SIG-M5 (cell line): ENCODE measurements at places on chromosomes 2 and 18.
A peak's percentile ranks its signal among the peaks of the same experiment; 100 is the strongest.

DNA sequence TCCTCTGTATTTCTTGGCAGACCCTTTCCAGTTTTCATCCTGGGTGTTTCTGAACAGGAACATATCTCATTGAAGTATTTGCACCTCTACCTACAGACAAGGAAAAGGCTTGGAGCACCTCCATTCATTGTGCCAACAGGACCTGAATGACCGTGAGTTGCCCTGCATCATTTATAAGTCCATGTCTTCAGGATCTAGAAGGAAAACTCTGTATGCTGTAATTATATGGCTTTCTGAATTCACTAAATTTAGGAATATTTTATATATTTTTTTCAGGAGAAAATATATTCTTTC, 402.3 kb upstream of the SLC14A2 start:
- DNase-seq: no peak

GRCh38 chr2:68231061-68231372, 21.3 kb downstream of the PPP3R1 start:
- no peak for DNase-seq

DNA sequence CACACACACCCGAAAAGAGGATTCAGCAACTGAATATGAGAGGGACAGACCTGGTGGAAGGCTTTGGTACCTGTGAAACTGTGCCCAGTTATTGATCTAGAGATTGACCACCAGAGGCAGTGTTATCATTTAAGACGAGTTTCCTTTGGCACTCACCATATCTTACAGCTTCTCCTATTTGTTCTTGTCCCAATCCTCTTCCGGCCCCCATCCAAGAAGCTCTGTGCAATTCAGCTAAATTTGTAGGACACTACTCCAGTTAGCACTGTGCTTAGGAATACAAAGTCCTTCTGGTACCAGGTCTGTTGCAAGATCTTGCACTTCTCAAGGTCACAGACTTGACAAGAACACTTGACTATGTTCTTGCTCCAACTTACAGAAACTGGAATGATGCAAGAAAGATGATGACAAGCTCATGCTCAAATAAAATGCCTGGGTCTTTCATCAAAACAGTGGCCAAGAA, 177.7 kb downstream of the TMEM247 start:
- DNase-seq: no peak

DNA sequence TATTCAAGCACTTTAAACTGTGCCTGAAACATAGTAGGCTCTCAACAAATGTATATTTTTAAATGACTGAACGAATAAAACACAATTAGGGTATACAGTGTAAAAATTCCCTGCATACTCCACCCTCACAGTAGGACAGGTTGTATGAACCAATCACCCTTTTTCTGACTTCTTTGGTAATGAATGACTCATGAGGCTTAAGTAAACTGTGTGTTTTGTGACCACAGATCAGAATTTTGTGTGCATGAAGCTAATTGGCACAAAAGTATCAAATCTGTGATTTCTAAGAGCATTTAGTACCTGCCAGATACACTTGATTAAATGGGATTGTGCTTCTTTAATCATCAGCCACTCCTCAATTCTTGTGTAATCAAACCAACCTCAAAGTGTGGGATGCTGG, 109.9 kb upstream of the MAP4K3 start:
- DNase-seq: no peak

- DNase-seq: no peak
Observed at GRCh38 chr18:21831413-21831831, 90.8 kb downstream of the MIB1 start.

- DNase-seq: no peak
Observed at GRCh38 chr2:68429311-68429826, 37.7 kb downstream of the FBXO48 start.

DNA sequence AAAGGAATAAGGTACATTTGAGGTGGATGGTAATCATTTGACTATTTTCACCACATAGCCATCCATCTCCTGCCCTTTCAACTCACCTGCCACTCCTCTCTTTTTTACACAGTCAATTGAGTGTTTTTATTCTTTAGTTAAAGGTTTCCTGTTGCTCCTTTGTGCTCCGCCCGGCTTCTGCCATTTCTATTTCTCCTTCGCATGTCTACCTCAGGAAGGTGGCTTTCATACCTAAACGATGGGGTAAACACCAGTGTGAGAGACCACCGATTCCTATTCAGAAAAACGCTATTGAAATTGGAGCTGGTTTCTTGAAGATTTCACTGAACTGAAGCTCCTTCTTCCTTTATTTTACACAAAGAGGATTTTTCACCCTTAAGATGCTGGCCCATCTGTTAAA, 1628.0 kb upstream of the PIK3C3 start:
- no peak for DNase-seq

- DNase-seq: no peak
Observed at GRCh38 chr18:7202169-7202568, 28.7 kb upstream of the LRRC30 start.

GRCh38 chr2:17084877-17085276, 419.2 kb upstream of the CYRIA start:
- no peak for DNase-seq

GRCh38 chr2:145802133-145802532, 1282.2 kb upstream of the ZEB2 start:
- DNase-seq: no peak

DNA sequence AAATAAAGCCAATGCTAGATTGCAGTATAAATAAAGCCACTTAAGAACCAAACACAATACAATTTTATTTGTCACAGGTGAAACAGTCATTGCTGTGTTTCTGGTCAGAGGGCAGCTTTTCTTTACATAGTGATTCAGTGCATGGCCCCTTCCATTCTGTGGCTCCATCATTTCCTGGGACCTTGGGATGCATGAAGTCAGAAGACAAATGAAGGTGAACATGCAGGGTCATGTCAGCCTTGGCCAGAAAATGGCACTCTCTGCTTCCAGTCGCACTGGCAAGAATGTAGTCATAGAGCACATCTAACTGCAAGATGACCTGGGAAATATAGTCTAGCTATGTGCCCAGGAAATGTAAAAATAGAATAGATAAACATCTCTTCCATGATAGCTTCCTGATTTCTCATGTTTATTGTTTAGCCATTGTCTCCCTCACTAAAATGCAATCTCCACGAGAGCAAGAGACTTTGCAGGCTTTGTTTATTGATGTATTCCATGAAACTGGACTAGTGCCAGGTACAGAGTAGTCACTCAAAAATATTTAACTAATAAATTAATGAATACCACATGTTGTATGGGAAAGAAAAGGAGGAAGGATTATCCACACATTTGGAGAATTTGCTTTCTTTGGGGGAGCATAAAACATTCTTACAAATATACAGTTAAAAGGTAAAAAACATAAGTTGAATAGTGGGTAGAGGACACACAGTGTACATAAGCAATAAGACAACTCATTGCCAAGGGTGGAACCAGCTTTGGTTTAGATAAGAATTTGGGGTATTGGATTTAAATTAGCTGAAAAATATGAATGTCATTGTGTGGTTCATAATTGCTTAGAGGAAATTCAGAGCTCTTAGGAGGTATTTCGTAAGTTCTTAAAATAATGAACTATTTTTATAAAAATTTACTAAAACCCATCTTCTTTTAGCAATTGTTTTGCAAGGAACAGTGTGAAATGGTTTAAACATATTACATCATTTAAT, 343.8 kb downstream of the PID1 start:
- DNase-seq: no peak

DNA sequence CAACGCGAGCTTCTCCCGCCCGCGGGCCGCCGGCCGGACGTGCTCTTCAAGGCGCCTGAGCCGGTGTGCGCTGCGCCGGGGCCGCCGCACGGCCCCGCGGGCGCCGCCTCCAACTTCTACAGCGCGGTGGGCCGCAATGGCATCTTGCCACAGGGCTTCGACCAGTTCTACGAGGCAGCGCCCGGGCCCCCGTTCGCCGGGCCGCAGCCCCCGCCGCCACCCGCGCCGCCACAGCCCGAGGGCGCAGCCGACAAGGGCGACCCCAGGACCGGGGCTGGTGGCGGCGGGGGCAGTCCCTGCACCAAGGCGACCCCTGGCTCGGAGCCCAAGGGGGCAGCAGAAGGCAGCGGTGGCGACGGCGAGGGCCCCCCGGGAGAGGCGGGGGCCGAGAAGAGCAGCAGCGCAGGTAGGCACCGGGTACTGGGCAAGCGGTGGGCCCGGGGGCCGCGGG, 676 bp downstream of the HOXD11 start:
- DNase-seq: no peak

- no peak for DNase-seq
Observed at GRCh38 chr2:226223704-226224103, 575.9 kb downstream of the IRS1 start.

DNA sequence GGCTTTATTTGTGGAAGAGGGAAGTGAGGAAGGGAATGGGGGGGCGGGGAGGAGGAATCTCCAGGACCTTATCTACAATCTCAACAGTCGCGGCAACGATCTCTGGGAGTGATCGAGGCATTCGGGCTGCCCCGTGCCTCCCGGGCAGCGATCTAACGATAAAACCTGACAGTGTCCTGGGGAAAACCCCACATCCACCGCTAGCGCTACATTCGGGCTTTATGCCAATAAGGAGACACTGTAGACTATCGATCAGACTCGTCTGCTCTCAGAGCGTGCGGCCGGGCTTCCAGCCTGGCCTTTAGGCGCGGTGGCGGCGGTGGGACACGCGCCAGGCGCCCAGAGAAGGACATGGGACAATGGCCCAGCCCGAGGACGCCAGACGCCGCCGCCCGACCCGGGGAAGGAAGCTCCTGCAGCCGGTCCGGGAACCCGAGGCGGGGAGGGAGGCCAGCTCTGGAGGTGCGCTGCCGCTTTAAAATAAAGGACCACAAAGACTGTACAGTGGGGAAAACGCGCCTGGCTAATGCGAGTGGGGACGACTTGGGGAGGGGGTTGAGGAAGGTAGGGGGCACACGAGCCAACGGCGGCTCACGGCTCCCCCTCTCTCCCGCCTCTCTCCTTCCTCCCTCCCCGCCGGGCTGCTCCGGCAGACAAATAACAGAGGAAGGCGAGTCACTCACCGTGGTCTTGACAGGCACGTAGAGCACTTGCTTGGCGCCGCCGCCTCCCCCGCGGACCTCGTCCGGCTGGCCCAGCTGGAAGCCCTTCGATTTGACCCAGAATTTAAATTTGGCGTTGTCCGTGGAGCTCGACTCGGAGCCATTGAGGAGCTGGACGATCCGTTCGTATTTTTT, 2.2 kb downstream of the NOL4 start:
- DNase-seq: no peak

GRCh38 chr18:57921708-57922107, 118.6 kb upstream of the ATP8B1 start:
- DNase-seq: peak; percentile 34

- peak; percentile 41 for DNase-seq
Observed at GRCh38 chr2:171390941-171391516, 42.8 kb downstream of the METTL8 start.

DNA sequence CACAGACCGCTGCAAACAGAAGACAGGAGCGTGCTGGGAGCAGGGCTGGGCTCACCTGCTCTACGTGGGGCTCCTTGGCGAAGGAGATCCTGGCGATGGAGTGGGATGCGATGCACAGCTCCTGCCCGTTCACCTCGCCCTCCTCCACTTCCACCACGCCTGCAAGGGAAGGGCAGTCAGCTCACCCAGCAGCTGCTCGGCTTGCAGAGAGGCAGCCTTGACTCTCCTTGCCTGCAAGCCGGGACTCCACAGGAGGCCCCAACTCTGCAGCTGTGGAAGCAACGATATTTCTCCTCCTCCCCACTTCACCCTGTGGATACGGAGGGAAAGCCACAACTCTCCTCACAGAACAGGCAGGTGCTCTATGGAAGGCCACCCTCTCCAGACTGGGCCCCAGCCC, 35.1 kb downstream of the THAP4 start:
- no peak for DNase-seq

- DNase-seq: no peak
Observed at GRCh38 chr18:25113566-25113965, 238.4 kb downstream of the ZNF521 start.

- no peak for DNase-seq
Observed at GRCh38 chr2:172859581-172860335, 124.1 kb downstream of the RAPGEF4 start.

- DNase-seq: no peak
Observed at GRCh38 chr2:64837925-64838641, 151.1 kb upstream of the SLC1A4 start.

DNA sequence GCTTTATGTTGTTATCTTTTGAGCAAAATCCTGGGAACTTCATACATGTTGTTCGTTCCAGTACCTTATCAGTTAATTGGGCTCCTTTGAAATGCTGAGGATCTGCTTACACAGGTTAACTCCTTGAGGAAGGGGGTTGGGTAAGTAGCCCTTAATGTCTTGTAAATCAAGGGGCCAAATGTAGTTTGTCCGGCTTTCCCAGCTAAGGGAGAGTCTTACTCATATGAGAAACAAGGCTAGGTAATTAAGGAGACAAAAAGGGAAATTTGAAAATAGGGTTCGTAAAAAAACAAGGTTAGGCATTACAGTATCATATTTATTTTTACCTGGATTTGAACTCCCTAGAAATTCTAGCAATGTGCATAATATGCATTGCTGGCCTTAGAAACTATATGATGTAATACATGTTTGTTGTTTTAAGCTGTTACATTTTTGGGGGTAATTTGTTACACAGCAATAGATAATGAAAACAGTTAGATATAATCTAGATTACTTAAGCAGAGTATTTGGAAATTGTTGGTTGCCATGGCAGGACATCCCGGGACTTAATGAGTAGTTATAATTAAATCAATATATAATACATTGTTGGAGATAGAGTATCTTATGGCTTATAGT, 30.9 kb upstream of the RNF149 start:
- no peak for DNase-seq

DNA sequence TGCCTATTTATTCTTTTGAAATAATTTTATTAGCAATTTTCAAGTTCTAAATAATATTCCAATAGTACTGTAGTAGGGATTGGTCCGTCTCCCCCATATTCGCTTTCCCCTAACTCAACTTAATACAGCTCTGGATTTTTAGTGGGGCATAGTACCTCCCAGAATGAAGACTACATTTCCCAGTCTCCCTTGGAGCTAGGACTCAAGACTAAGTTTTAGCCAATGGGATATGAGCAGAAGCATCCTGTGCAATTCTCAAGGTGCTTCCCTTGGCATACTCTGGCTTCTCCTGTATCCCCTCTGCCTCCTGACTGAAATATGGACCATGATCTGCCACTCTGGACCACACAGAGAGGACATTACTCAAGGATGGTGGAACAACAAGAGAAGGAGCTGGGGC, 24.1 kb downstream of the ST3GAL5 start:
- DNase-seq: no peak

GRCh38 chr18:75269696-75270095, 59.1 kb downstream of the TSHZ1 start:
- DNase-seq: no peak

- no peak for DNase-seq
Observed at GRCh38 chr2:225136552-225136951, 94.3 kb upstream of the DOCK10 start.

- DNase-seq: no peak
Observed at GRCh38 chr18:41378598-41378997, 576.4 kb upstream of the PIK3C3 start.

DNA sequence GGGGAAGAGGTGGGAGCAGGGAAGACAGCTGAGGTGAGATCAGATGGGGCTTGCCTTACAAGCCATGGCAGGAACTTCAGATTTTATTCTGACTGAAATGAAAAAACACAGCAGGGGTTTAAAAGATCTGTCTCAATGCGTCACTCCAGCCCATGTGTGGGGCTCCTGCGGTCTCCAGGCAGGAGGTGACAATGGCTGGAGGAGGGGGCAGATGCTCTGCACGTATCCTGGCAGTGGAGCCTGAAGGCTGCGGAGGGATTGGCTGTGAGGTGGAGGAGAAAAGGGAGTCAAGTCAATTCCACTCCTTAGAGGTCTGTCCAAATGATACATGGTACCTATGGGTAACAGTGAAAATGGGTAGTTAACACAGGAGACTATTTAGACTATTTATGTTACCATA, 40.5 kb upstream of the KIDINS220 start:
- DNase-seq: no peak

GRCh38 chr2:144331674-144332355, 188.1 kb downstream of the ZEB2 start:
- no peak for DNase-seq
